Liver (tissue), 10 donors: ENCODE measurements at places on chromosomes 4 and X.

DNA sequence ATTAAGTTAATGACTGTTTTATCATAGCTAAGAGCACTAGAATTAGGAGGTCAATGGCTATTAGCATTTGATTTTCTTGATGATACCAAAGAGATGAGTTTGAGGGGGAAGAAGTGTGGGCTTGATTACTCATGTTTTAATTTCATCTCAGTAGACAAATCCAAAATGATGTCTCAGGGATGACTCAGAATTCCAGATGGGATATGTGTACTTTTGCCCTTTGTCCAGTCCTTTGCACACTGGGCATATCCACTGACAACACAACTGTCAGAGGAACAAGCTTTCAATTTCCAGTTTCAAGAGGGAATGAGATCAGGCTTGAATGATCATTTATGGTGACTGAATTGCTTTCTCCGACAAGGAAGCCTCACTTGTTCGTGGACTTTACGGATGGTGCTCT, 325.3 kb upstream of the FTHL17 start:
- no peak for DNase-seq

DNA sequence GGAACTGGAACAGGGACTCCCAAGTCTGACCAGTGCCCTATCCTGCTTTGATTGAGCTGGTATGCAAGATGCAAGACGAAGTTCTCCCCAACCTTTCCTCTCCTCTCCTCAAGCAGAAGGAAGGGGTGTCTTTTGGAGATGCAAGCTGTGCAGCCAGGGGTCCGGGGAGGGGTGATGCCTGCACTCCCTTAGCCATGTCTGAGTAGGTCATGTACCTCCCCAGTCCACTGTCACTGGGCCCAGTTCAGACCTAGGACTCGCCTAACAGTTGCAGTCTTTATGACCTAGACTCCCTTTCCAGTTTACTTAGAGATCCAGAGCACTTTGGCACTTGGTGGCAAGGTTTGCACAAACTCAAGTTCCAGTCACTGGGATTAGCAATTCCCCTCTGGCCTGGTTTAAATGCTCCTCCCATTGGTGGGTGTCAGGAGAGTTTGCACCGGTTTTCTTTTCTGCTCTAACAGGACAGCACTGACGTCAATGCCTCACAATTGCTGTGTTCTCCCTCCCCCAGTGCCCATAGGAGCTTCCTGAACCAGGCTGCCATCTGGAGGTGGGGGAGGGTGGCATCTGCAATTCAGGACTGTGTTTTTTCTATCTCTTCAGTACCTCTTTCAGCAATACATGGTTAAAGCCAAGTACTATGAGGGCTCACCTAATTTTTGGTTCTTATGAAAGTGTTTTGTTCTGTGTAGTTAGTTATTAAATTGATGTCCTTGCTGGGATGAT, 782.2 kb downstream of the ARAP2 start:
- no peak for DNase-seq

DNA sequence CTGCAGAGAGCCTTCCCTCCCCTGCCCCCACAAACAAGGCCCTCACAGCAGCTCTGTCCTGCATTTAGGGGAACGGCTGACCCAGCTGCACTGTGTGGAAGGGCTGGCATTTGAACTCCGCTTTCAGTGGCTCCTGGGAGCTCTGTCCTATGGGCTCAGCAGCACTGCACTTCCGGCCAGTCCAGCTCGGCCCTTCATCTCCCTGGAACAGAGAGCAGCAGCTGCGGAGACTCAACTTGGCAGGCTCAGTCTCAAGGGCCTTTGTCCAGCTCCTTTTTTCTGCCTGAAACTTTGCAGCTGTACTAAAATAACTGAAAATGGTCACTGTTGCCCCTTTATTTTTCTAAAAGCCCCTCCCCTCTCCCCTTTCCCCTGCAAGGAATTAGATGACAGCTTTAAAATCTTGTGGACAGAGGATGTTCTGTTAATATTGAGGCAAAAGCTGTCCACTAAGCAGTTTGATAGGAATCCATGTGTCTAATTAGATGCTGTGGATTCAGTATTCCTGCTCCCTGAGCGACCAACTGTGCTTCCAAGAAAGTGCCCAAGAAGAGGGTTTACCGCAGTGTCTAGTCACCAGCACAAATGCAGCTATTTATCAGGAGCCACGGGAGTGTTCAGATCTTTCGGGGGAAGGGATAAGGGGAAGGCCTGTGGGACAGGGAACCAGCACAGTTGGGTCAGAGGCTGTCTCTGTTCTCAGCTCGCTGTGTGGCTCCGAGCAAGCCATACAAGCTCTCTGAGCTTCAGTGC, 133.1 kb downstream of the AFAP1 start:
- no peak for DNase-seq

GRCh38 chr4:53009824-53010223, 147.7 kb downstream of the RASL11B start:
- DNase-seq = no peak

- DNase-seq = no peak
These were observed 90.4 kb upstream of the VEGFC start for GRCh38 chr4:176883108-176883550.

DNA sequence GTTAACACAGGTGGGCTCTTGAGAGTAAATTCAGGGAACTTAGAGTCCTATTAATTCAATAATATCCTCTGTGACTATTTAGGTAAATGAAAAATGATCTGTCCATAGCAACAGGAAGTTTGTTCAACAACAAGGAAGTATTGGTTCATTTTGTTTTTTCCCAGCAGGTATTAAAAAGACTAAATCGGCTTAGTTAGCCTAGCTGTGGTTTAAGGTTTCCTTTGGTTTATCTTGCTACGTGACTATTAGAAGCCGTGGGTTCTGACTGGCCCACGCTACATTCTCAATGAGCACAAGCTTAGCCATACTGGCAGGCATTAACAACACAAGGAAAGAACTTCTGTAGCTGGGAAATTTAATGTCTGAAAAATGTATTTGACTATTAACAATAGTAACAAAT, 168.8 kb upstream of the HS3ST1 start:
- DNase-seq = no peak

GRCh38 chr4:11428899-11429698, 405 bp upstream of the HS3ST1 start:
- DNase-seq = peak; percentile 50

DNA sequence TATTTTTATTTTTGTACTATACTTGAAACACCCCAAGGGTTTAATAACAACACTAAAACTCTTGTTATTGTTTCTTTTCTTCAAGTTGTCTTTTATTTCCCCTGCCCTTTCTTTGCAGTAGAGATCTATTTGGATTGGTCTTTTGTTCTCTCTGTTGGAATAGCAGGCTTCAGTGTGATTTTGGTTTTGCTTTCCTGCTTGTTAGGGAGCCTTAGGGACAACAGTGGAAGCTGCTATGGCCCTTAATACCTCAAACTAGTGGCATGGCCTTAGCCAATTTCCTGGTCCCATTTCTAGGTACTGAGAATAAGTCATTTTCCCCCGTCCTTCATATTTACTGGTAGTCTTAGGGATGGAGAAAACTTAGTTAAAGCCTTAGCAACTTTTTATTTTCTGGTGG, 535.4 kb upstream of the NDST4 start:
- no peak for DNase-seq

DNA sequence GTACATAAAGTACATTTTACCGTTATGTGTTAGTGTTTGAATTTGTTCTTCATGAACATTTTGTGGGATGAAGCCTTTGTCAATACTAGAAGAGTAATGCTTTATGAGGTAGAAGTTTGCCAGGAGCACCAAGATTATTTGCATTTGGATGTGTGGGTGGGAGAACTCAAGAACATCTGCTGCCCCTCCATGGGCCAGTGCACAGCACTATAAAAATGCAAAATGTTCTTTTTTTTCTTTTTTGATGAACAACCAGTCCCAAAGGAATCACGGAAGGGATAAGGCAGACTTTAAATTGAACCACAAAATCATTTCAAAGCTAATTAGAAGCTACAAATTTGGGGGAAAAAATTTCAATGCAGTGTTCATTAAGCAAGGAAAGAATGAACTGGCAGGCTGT, 300.3 kb upstream of the NWD2 start:
- no peak for DNase-seq

DNA sequence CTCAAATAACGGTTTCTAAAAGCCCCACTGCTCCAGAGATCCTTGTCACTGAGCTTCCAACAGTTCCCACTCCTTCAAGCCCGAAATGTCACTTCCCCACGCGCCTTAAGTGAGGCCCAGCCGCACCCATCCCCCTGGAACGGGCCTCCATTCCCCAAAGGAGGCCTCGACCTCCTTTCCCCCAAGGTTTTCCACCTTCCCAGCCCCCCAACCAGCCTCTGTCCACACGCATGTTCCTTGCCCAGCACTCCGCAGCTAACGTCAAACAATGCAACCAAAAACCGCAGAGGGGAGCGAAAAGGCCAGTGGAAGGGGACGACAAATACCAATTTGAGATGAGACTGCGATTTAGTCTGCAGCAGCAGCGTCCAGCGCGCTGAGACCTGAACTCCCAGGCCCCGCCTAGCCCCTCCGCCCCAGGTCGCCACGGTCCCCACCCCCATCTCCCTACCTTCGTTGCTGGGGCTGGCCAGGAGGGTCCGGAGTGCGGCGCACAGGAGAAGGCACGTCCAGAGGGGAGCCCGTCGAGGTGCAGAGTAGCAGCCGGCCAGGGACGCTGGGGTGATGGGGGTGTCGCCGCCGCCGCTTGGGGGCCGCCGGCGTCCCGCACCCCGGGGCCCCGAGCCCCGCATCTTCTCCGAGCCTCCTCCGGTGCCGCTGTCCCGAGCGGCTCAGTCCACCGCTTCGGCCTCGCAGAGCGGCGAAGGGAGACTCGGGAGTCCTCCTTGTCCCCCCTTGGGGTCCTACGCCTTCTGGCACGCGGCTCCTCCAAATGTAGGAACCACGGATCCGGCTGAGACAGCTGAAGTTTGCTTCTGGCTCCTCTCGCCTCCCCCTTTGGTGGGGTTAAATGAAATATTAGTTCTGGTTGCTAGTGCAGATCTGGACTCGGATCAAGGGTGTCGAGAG, 924 bp downstream of the EPHA5 start:
- no peak for DNase-seq

- DNase-seq = no peak
These were observed 467.0 kb upstream of the CTSO start for GRCh38 chr4:156420623-156421022.

GRCh38 chr4:128468123-128468989, 180.7 kb upstream of the PGRMC2 start:
- DNase-seq = no peak

DNA sequence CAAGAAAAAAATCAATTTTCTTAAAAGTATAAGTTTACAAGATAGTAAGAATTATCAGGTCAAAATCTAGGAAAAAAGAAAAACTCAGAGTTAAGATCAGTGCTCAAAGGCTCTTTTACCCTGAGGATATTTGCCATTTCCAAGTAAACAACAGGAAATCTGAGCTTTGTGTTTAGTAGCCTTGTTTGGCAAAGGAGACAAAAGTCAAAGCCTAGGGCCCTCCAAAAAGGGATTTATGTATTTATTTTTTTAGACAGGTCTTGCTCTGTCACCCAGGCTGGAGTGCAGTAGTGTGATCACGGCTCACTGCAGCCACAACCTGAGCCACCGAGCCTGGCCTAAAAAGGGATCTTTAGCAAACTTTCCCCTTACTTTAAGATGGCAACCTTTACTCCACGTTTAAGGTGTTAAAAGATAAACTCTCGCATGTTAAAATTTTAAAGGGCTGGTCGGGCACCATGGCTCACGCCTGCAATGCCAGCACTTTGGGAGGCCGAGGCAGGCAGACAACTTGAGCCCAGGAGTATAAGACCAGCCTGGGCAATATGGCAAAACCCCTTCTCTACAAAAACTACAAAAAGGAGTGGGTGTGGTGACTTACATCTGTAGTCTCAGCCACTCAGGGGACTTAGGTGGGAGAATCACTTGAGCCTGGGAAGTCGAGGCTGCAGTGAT, 21.3 kb upstream of the OPHN1 start:
- no peak for DNase-seq

GRCh38 chr4:183714626-183715025, 55.5 kb downstream of the TRAPPC11 start:
- DNase-seq = no peak

- no peak for DNase-seq
These were observed 38.6 kb upstream of the NEIL3 start for GRCh38 chr4:177271091-177271490.

GRCh38 chrX:68084765-68085164, 348.5 kb downstream of the OPHN1 start:
- DNase-seq = no peak

GRCh38 chr4:54543088-54543795, 114.5 kb upstream of the KIT start:
- no peak for DNase-seq

DNA sequence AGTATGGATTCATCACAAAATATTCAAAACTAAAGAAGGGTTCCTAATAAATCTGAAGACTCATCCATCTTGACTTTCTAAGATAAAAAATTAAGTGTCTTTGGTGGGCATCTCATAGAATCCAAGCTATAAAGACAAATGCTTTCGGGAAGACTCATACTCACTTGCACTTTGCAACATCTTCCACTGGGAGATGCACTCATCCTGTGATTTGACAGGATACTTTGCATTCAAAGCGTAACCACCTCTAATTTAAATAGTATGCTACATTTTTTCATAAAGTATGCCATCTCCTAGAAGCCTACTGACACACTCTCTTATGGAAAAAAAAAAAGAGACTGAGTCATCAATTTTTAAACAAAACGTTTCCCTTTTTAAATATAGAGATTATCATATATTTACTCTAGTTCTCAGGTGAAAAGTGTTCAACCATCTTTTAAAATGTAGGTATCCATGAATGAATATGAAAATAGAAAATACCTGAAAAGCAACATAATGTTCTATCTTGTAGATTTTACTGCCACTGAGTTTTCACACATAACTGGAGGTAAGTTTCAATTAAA, 119.6 kb downstream of the KLHL13 start:
- DNase-seq = no peak

DNA sequence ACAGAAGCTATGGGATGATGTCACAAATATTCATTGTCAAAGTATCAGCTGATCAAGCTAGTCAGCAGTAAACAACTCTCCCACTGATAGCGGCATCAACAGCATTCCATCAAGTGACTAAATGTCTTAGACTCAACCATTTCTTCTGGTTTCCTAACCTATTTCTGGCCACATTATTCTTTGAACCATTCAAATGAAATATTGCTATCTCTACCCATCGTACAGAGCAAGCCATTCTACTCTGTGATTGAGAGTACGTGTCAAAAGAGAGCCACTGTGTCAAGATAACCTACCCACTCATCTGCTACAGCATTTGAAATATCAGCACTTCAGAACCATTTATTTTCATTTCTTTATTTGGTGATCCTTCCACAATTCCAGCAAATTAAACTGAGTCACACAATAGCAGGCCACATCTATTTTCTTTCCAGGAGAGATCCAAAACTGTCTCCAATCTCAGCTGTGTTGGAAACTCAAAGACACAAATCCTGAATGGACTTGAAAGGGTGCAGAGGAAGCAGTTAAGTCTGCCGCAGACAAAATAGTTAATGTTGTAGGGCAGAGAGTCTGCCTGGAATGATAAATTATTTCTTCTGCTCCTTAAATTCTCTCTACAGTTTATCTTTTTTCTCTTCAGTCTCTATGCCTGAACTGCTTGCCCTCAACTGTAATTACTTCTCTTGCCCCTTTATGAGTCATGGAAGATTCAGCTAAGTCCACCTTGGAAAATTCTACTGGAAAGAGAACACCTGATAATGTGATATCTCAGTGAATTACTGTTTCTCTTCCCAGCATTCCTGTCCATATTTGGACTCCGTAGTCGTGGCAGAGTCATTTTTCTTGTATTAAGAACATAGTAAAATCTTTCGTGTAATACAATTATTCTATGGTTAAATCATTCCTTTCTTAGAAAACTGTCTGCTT, 364.8 kb downstream of the PDGFC start:
- DNase-seq = no peak
